ENCODE measurements at places on chromosomes 12 and 14.
A peak's percentile ranks its signal among the peaks of the same experiment; 100 is the strongest.

DNA sequence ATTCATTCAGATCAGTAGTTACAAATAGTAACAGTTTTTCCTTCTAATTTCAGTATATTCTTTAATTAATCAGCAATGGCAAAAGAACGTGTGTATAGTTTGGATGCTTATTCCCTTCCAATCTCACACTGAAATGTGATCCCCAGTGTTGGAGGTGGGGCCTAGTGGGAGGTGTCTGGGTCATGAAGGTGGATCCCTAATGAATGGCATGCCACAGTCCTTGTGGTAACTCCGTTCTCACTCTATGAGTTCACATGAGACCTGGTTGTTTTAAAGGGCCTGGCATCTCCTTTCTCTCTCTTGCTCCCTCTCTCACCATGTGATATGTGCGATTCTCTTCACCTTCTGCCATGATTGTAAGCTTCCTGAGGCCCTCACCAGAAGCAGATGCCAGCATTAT, 18.9 kb upstream of the SYNDIG1L start:
- no peak for DNase-seq

DNA sequence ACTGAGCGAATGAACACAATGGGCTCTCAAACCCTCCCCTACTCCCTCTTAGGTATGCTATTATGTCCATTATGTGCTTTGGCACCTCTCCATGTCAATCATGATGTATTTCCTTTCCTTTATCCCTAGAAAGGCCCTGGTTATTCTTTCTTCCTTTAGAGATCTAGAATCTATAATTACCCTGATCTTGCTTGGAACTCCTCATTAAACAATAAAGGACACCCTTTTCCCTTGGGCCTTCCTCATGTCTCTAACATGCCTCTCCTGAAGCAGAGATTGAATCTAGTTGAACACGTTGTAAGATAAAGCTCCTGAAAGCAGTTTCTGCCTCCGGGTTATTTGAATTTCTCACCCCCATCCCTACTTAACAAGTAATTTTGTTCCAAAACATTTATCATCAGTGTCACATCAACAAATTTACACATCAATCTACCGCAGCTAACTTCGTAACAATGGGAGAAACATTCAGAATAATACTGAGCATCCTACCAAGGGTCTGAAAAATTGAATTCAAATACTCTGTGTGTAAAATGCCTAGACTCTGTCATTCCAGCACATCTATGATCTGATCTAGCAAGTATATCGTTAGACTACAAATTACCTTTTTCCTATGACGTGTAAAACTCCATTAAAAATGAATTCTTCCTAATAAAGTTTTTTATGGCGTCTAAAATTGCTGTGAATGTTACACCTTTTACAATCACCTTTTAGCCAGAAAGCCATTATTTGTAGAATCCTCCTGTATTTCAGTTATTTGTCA, 5.4 kb downstream of the USP44 start:
- DNase-seq, result no peak

DNA sequence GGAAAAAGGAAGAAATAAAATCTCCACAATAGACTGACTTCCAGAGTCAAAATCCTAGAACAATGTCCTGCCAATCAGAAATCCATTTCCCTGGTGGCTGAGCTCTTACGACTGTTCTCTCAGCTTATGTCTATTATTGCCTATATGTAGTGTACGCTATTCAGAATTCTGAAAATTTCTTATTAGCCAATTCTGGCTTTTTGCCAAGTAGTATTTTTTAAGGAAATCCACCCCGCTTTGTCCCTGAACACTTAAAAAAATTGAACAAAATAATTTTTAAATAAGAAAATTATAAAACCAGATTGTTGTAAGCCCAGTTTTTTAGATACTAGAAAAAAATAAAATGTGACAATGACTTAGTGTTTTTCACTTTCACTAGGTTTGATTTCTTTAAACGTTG, 143.0 kb downstream of the KCNA5 start:
- DNase-seq, result no peak

DNA sequence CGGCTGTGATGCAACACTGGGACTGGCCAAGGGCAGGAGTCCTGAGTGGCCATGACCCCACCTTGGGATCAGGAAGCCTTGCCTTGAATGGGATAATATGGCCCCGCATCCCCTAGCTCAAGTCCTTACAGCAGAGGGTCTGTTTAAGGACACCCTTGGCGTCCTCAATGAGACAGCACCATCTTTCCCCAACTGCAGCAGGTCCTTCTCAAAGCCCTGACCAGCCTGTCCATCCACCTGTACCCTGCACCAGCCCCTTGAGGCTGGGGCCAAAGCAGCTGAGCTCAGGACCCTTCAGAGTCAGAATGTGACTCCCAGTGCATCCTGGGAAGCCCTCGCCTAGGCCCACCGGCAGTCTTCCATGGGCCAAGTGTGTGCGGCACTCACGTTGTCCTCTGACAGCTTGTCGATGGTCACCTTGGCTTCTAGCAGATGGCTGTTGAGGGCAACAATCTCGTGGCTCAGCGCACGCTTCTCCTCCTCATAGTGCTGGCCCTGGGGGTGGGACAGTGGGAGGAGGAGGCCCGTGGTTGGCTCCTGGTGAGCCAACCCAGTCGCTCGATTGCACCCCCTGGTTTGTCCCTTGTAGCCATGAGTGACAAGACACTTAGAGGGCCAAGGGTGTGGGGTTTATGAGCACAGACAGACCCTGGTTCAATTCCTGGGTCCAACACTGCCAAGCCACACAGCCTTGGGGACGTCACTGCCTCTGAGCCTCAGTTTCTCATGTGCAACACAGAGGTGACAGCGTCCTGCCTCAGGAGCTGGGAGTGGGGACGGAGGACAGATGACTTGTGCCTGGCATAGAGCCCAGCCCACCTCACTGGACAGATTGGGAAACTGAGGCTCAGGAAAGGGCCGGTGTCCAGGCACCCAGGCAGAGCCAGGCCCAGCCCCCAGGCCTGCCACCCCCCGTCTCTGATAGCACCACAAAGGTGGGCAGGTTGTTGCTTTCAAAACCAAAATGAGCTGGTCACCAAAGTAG, 43.5 kb downstream of the BEGAIN start:
- DNase-seq, result no peak

DNA sequence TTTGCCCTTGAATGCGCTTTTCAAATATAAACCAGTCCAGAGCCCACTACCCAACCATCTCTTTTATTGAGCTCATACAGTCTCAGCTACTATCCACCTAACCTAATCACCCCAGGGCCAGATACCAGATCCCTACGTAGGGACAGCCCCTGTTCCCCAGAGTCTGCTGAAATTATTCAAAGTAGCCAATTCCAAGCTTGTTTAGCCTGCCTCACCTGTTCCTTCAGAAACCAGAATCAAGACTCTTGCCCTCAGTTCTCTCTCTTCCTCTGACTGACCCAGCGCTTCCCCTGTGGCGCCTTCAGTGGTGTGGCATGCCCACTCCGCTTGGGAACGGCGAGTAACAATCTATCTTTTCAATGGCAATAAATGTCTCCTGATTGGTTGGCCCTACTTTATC, 18.8 kb downstream of the BMAL2 start:
- DNase-seq, result no peak

DNA sequence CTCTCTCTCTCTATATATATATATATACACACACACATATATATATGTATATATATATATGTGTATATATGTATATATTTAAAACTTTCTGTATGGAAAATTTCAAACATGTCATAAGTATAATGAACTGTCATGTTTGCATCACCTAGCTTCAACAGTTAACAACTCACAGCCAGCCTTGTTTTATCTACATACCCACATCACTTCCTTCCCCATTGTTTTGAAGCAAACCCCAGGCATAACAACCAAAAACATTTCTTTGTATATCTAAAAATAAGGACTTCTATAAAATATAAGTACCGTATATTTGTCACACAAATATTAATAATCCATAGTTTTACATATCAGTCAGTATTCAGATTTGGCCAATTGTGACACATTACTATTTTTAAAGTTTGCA, 57.4 kb downstream of the PAPOLA start:
- peak; percentile 29 for DNase-seq

- no peak for DNase-seq
Observed at GRCh38 chr12:128268379-128268995, 1.5 kb downstream of the TMEM132C start.

DNA sequence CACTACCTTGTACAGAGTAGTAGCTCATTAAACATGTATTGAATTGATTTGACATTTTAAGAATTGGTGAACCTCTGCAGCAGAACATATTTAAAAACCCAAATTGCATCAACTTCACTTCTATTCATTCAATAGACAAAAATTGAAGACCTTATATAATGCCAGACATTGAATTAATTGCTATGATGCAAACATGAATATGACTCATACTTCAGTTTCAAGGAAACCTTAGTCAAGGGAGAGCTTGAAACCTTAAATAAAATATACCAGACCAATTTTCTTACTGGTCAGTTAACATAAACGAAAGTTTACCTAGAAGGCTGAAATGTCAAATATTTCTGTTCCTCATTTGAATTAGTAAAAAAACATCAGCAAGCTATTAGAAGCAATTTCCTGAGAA, 5.0 kb upstream of the MGAT4C start:
- no peak for DNase-seq

- no peak for DNase-seq
Observed at GRCh38 chr12:69457433-69457832, 12.8 kb upstream of the FRS2 start.

DNA sequence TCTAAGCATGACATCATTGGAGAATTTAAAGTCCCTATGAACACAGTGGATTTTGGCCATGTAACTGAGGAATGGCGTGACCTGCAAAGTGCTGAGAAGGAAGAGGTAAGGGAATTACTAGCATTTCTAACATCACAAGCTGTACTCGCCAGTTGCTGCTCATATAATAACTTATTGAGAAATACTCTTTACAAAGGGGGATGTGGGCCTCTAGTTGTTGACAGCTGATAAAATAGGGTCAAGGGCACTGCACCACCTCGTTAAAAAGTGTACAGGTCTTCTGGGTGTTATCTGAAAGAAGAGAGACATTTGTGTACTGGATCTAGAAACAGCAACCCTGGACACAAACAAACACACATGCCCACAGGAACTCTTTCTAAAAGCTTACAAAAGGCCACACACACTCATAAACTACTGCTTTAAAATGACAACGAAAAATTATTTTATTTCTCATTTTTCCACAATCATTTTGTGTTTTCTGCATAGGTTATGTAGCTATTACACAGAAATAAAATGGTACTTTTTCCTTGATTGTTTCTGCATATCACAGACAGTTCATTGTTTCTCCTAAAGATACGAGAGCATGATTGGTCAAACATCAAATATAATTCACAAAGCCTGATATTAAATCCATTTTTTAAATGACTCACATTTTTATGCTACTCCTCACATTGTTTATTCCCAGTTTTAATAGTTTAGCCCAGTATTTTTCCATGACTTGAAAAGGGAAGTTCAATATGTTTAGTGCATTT, 391.1 kb downstream of the PAWR start:
- no peak for DNase-seq

DNA sequence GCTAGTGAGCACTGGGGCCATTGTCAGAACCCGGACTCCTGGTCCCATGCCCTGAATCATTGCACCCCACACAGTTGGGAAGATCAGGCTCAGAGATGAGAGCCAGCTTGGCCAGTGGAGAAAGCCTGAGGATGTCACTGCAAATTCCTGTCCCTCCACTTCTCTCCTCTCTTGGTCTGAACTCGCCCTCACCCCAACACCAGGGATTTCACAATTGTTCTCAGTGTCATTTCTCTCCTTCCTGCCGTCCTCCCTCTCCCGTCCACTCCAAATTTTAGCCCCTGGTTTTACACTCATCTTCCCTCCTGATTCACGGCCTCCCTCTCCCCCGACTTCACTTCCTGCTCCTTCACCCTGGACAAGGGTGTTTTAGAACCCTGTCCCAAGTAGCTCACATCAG, 11.1 kb downstream of the KRT75 start:
- DNase-seq, result no peak

- no peak for DNase-seq
Observed at GRCh38 chr12:112524676-112525425, 106.1 kb downstream of the PTPN11 start.

- DNase-seq, result no peak
Observed at GRCh38 chr12:34393821-34394150, 371.5 kb downstream of the ALG10 start.

- DNase-seq, result no peak
Observed at GRCh38 chr12:67647799-67648520, 585 bp upstream of the DYRK2 start.

- no peak for DNase-seq
Observed at GRCh38 chr12:52347551-52348510, 19.4 kb downstream of the KRT85 start.

DNA sequence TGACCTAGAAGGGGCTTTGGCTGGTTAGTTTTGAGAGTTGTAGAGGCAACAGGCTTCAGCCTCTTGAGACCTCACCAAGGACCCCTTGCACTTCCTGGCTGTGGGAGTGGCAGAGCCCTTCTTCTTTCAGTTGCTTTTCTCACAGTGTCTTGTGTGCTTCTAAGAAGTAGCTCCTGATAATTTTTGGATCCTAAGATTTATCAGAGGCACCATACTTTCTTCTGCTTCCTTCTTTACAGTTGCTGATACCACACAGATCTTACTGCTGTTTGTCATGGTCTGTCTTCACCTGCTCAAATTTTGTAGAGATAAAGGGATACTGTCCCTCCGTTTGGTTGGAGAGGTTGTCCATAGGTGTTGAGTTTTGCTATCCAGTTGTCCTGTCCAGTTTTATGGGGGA, 33.8 kb downstream of the VRK1 start:
- DNase-seq, result no peak

GRCh38 chr12:120994589-120995337, 16.4 kb downstream of the HNF1A start:
- no peak for DNase-seq

DNA sequence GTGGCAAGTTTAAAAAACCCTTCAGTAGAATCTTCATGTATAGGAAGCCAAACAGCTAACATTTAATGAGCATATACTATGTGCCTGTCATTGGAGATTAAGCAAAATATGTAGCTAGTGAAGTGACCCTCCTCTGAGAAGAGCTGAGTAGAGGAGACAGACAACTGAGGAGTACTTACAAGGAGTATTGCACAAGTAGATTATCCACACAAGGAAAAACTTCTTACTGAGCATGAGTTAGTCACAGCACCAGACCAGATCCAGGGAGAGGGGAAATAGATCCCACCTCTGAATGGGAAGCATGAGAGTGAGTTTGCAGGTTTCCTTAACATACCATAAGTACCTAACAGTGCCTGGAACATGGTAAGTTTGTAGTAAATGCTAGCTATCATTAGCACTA, 33.0 kb downstream of the FRMD6 start:
- no peak for DNase-seq

- no peak for DNase-seq
Observed at GRCh38 chr12:25208554-25208953, 13.5 kb downstream of the ETFRF1 start.

- DNase-seq, result no peak
Observed at GRCh38 chr12:67070307-67070600, 198.9 kb upstream of the CAND1 start.

- DNase-seq, result no peak
Observed at GRCh38 chr14:101123618-101124510, 220.3 kb upstream of the RTL1 start.

DNA sequence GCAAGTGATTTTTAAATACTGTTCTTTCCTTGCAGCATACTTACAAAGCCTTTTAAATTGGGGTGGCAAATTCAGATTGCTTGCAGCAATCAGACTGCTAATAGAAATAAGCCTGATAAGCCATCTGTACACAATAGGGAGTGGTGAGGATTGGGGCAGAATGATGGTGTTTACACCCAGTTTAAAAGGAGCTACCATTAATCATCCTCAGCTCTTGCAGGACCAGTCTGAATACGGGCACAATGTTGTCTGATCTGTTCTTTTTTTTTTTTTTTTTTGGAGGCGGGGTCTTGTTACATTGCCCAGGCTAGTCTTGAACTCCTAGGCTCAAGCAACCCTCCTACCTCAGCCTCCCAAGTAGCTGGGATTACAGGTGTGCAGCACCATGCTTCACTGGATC, 50.1 kb upstream of the REP15 start:
- DNase-seq, result no peak
